ENCODE measurements at places on chromosomes 6 and 20.

DNA sequence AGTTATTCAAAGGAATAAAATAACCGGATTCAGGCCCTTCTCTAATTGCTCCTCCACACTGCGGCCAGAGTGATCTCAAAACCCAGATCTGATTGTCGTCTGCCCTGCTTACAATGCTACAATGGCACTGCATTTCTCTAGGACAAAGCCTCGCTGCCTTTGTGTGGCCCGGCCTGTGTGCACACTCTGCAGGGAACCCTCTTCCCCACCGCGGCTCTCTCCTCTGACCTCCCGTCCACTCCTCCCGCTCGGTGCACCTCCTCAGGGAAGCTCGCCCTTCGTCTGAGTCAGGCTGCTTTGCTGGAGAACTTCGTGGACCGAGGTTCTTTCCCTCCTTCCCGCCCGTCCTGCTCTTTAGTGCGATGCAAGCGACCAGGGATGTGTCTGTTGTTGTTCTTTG lies 101.6 kb upstream of the SNX9 start:
- no peak for DNase-seq

- no peak for DNase-seq
These were observed 16.3 kb upstream of the CST9L start for GRCh38 chr20:23584434-23585199.

DNA sequence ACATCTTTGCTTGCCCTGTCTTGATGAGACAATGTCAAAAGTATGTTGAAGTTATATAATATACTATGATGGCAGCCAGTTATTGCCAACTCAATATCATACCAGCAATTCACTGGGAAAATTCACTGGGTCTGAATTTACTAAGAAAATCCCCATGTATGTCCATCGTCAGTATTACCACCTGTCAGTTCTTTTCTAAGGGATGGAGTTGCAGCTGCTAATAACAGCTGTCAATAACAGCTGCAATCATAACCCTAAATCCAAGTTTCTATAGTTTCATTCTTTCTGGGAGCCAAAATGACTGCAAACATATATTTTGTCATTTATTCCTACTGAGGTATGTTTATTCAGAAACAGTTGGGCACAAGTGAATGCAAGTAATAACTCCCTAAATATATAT lies 132.6 kb upstream of the RIN2 start:
- no peak for DNase-seq

- peak; percentile 50 for DNase-seq
These were observed 560.5 kb downstream of the BCKDHB start for GRCh38 chr6:80667006-80667405.

GRCh38 chr6:142088858-142089216 lies 43.9 kb upstream of the GJE1 start:
- DNase-seq, result no peak

DNA sequence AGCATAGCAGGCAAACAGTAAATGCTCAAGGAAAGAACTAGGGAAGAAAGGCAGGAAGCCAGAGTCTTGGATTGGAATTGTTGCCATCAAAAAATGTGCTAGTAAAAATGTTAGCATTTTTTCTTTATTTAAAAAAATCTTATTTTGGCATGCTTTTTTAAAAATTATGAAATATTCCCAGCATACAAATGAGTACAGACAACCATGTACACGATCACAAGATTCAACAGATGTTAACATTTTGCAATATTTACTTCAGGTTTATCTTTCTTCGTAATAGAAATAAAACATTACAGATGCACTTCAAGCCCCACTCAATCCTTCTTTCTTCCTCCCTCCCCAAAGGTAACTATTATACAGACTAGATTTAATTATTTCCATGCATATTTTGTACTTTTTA lies 27.4 kb upstream of the NOP56 start:
- no peak for DNase-seq

DNA sequence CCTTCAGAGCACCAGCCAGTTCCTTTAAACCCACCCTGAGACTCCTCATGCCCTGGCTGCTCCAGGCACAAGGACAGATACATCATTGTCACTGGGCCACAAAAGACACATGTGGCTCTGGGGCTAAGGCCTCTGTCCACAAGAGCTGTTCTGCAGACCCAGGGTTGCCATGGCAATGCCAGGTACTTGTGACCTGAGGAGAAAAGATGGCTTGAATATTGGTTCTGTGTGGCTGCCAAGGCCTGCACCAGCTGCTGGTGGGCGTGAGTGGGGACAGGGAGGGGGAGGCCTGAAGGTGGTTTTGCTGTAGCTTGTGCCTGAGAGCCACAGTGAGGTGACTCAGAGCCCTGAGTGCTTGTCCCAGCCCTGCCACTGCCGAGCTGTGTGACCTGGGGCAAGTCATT lies 31.8 kb downstream of the SAYSD1 start:
- peak; percentile 35 for DNase-seq

GRCh38 chr20:37417617-37418467 lies 71.9 kb downstream of the SRC start:
- no peak for DNase-seq

GRCh38 chr20:17835934-17836300 lies 132.7 kb downstream of the SNX5 start:
- DNase-seq, result no peak

DNA sequence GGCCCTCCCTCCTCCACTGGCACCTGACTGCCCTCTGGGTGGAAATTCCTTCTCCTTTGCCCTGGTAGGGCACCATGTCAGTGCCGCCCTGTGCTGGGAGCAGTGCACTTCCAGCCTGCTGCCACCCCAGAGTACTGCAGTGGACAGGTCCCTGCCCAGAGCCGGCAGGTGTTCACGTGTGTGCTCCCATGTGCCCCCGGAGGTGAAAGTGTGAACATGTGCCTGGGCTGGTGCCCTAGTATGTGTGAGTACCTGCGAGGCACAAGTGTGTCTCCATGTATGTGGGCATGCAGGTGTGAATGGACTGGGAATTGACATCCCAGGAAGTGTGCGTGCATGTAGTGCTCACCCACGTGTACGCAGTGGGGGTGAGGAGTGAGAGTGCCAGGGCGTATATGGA lies 29.4 kb downstream of the SDCBP2 start:
- DNase-seq, result peak; percentile 25

DNA sequence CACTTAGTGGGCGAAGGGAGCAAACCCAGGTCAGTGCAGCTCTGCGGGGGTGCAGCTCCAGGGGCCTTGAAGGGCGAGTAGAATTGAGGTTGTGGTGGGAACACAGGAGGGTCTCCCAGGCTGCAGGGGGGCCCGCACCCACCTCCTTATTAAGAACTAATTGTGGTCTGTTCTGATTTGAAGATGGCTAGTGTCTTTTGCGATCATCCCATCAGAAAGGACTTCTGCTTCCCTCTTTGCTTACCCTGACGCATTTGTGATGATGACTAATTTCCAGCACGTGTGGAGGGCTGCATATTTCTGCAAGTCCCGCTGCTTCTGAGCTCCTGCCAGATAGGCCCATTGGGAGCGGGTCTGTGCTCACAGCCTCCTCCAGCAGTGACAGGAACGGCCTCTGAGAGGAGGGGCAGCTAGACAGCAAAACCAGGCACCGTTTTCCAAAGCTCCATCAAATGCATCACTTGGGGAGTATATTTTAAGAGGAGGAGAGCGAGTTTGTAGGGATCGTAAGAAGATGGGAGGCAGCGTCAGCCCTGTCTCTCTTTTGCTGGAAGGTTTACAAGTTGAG lies 268.9 kb downstream of the CDH4 start:
- DNase-seq, result no peak

DNA sequence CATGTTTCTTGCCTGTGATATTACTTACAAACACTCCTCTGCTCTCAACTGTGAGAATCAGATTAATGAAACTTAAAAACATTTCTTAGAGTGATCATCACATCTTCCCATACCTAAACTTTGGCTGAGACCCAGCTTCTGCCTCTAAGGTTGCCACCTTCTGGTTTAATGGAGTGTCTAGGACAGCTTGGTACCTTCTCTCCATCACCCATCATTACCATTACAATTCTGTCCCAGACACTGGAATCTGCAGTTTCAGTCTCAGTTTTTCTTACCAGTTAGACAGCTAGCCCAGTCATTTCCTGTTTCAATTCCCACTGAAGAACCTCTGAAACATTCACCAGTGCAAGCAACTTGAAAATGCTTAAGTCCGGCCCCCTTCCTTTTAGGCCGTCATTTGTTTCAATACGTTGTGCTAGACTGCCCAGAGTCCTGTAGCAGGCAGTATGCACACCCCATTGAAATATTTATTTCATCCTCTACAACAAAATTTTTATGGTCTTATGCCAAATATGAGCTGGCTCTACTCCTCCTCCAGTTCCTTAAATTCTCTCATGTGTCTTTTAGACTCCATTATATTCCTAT lies 107.0 kb upstream of the FOXO3 start:
- no peak for DNase-seq

- DNase-seq, result no peak
These were observed 30.2 kb upstream of the CST7 start for GRCh38 chr20:24918579-24919566.

- peak; percentile 72 for DNase-seq
These were observed 73.8 kb downstream of the PRKN start for GRCh38 chr6:162653808-162654207.

DNA sequence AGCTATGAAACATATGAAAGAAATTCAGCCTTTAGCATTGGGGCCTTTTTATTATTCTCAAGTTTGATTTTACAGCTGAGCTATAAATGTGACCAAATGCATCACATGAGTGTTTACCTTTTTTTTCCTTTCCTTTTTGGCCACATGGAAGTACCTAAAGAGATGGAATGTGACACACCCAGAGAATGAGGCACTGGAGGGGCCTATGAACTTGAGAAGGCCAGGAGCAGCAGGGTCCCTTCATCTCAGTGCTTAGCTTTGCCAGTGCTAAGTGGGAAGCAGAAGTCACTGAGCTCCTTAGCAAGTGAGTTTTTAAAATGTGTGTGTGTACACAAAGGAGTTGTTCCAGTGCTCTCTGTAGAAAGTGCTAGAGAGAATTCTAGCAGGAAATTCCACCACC lies 44.7 kb downstream of the RREB1 start:
- no peak for DNase-seq
